Activated CD4-positive, alpha-beta T cell treated with anti-CD3 and anti-CD28 coated beads, Interleukin-2, amount 50 U/mL, for 4 hours (primary cell): ENCODE measurements at places on chromosomes 3 and 15.
A peak's percentile ranks its signal among the peaks of the same experiment; 100 is the strongest.

GRCh38 chr15:32998979-32999672, 195.4 kb downstream of the FMN1 start:
- no peak for DNase-seq

DNA sequence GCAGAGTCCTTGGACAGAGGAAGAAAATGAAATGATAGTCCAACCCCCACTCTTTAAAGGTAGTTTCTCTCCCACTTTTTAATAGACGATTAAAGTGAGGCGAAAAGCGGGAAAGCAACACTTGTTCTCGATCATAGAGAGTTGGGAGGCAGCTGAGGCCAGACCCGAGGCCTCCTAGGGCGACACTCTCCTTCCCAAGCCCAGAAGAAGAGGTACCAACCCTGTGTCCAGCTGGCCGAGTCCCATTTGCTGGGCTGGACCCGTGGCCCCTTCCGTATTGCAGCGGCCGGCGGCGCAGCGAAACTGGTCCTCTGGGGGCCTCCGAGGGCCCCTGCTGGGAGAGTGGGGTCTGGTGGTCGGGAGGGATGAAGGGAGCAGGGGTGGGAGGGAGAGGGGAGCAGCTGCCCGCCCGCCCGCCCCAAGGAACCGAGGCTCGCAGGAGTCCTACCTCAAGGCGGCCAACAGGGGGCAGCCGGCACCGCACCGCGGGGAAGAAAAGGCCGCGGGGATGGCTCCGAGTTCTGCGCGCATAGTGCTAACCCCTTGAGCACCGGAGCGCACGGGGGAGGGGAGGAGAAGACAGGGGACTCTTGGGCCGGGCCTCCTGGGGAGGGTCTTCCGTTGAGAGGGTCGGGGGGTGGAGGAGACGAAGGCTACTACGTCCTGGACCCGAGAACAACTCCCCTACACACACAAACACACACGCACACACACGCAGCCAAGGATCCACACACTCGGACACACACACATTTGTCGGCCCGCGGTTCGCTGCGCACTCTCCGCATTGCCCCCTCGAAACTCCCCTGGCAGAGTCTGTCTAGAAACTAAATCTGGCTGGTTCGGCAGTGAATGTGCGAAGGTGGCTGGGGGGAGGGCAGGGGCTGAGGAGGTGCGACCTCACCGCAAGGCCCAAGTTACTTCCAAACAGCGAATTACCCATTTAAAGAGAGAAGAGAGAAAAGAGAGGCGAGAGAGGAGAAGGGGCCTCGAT, 2.0 kb downstream of the WNT5A start:
- no peak for DNase-seq

GRCh38 chr3:148880681-148881080, 15.6 kb downstream of the CPA3 start:
- DNase-seq, result no peak

DNA sequence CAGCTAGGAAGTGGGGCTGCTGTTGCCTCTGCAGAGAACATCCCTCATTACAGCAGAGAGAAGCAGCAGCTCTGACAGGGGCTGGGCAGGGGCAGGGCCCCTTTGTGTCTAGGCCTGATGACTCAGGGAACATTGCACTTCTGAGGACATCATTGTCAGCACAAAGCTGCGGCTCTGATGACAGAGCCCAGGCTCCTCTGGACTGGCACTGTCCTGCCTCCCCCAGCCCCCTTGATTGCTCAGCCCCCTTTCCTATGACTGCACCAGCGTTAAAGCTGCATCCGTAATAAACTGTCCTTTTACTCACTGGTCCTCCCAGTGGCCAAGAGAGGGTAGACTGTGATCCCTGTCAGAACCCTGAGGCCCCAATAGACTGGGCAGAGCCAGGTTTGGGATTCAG, 18.3 kb downstream of the TRH start:
- DNase-seq, result no peak

- peak; percentile 68 for DNase-seq
These were observed 64.1 kb upstream of the KLHL25 start for GRCh38 chr15:85858586-85859375.

GRCh38 chr3:107239703-107240102, 137.5 kb upstream of the CCDC54 start:
- no peak for DNase-seq

DNA sequence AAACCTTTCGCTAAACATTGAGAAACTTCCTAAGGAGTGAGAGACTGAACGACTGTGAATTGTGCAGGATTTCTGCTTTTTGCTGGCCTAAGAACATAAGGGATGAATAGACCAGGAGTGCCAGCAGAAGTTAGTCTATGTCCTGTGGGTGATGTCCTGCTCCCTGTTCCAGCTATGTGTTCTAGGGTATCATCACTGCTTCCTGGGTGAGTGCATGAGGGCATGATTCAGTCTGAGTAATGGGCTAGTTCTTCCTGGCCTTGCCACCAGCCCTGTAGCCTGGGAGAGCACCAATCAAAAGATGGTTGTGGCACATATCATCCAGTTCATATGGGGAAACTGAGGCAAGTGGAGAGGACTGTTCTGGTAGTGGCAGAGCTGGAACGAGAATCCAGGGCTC, 153.9 kb upstream of the TPM1 start:
- no peak for DNase-seq

- no peak for DNase-seq
These were observed 749 bp downstream of the RAB8B start for GRCh38 chr15:63189941-63190768.

- no peak for DNase-seq
These were observed 30.6 kb upstream of the OXTR start for GRCh38 chr3:8800016-8800415.
